ENCODE measurements at places on chromosomes 5 and 9.
A peak's percentile ranks its signal among the peaks of the same experiment; 100 is the strongest.

GRCh38 chr5:113336975-113337374 is 97.8 kb downstream of the TSSK1B start:
- DNase-seq, result peak; percentile 10

DNA sequence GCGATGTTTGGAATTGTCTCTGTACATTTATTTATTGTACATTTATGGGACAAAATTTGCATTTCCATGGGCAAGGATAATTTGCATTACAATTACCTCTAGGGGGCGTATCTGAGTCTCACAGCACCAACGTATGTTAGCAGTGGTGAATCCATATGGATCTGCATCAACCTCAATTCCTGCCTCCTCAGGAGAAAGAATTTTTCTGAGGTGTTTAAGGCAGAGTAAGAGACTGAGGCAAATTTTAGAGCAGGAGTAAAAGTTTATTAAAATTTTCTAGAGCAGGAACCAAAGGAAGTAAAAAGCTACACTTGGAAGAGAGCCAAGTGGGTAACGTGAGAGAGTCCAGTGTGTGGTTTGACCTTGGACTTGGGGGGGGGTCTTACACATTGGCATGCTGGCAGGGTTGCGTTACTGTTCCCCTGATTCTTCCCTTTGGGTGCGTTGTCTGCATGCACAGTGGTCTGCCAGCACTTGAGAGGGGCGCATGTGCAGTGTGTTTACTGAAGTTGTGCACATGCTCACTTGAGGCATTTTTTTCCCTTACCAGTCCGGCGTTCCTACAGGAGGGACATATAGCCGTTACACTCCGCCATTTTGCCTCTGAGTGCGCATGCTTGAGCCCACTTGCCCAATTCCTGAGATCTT is 21.0 kb upstream of the RAB14 start:
- peak; percentile 24 for DNase-seq

GRCh38 chr5:62268792-62269191 is 37.2 kb upstream of the KIF2A start:
- DNase-seq, result no peak

DNA sequence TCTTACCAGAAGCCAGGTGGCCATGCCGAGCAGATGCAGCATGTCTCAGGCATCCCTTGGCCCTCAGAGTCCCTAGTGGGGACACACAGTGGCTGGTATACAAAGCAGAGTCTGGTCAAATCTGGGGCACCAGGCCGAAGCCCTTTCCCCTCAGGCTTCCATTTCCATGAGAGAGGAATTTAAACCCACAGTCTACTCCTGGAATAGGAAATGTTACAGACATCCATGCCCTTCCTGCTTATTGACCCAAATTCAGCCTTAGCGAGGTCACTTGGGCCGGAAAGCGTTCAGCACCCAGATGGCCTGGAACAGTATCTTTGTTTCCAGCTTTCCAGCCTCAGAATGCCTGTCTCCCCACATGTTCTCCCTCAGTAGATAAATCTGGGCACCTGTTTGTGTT is 131.7 kb downstream of the PIP5K1B start:
- no peak for DNase-seq

- DNase-seq, result no peak
Observed at GRCh38 chr5:8720506-8720905, 825.4 kb downstream of the SEMA5A start.

GRCh38 chr9:80491086-80491696 is 919.4 kb downstream of the TLE4 start:
- DNase-seq, result no peak

- DNase-seq, result no peak
Observed at GRCh38 chr5:167713896-167714295, 577.5 kb upstream of the WWC1 start.

All from CD4-positive, alpha-beta T cell treated with Interleukin-12 subunit alpha and Interleukin-12 subunit beta, for 1 hour (primary cell).